ENCODE measurements at places on chromosomes 4 and X.

DNA sequence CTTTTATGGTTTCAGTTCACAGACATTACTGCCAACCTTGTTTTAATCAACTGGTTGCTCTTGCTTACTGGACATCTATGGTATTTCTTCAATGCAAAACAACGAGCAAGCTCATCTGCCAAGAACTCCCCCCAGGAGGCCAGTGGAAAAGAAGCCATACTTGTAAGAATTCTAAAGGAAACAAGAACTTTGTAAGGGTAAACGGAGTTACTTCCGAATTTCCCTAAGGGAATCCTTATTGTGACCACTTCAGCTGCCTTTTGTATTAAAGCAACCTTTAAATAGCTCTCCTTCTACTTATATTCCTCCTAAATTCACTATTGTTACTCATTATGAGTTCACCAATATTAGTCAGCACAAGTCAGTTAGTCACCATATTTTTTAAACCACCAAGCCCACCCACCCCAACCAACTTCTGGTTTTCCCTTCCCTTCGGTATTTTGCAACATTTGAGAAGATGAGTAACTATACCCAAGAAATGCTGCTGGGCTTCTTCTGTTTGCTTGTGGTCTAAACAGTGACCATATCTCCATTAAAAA, 602.8 kb upstream of the DIPK2B start:
- no peak for DNase-seq

DNA sequence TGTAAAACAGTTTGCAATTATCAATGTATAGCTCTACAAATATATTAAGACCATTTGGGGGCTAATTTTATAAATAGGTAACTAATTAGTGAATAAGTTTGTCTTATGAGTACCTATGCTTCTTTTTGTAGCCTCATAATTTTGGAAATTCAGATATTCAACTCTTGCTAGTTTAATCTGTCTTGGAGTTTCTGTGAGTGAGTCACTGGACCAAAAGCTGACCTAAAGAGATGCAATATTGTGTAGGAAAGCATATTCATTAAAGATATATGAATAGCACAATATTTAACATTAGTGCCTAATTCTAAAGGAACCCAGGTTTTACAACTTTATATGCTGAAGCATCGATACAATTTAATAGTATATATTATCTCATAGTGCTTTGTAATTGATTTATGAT, 161.3 kb upstream of the PCDH18 start:
- DNase-seq: no peak

- no peak for DNase-seq
These were observed 2.8 kb upstream of the PCDH7 start for GRCh38 chr4:30717208-30718020.

DNA sequence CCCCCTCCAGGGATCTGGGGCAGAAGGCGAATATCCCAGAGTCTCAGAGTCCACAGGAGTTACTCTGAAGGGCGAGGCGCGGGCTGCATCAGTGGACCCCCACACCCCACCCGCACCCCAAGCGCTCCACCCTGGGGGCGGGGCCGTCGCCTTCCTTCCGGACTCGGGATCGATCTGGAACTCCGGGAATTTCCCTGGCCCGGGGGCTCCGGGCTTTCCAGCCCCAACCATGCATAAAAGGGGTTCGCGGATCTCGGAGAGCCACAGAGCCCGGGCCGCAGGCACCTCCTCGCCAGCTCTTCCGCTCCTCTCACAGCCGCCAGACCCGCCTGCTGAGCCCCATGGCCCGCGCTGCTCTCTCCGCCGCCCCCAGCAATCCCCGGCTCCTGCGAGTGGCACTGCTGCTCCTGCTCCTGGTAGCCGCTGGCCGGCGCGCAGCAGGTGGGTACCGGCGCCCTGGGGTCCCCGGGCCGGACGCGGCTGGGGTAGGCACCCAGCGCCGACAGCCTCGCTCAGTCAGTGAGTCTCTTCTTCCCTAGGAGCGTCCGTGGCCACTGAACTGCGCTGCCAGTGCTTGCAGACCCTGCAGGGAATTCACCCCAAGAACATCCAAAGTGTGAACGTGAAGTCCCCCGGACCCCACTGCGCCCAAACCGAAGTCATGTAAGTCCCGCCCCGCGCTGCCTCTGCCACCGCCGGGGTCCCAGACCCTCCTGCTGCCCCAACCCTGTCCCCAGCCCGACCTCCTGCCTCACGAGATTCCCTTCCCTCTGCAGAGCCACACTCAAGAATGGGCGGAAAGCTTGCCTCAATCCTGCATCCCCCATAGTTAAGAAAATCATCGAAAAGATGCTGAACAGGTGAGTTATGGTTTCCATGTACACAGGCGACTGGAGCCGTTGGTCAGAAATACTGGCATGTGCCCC, at the start of gene CXCL1:
Gene CXCL1, plus strand, starts transcription at position 264 of the 926 bp plus-strand sequence. Its CDS starts 78 bp downstream, at position 342.
- DNase-seq: no peak

GRCh38 chrX:139932901-139933796, at the start of gene ATP11C:
Gene ATP11C (minus strand): TSS chrX:139933053. CDS start chrX:139932042, 1,011 bp downstream.
- DNase-seq: peak; percentile 55

- no peak for DNase-seq
These were observed 125.5 kb upstream of the JADE1 start for GRCh38 chr4:128684016-128684415.

- no peak for DNase-seq
These were observed 1.8 kb downstream of the CAMK2D start for GRCh38 chr4:113759696-113760093.

- DNase-seq: no peak
These were observed 8.3 kb downstream of the IL21 start for GRCh38 chr4:122612540-122612939.

DNA sequence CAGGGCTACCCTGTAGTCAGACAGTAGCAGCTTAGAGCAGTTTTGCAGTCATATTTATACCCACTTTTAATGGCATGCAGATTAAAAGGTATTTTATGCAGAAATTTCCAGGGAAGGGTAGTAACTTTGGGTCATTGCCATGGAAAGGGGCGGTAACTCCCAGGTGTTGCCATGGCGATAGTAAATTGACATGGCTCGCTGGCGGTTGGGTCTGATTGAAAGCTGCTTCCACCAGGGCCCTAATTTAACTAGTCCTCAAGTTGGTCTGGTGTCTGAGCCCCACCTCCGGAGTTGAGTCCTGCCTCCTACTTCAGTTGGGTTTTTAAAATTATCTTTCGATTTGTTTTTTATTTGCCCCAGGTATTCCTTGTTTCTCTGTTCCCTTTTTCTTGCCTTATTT, 70.1 kb downstream of the NAA11 start:
- DNase-seq: no peak

GRCh38 chr4:168717847-168718246, 221.0 kb downstream of the PALLD start:
- no peak for DNase-seq

GRCh38 chr4:93788712-93789111, 39.8 kb upstream of the ATOH1 start:
- DNase-seq: no peak

- no peak for DNase-seq
These were observed 5.0 kb upstream of the GPR174 start for GRCh38 chrX:79139446-79139845.

GRCh38 chr4:24547979-24548378, 36.4 kb downstream of the DHX15 start:
- no peak for DNase-seq

DNA sequence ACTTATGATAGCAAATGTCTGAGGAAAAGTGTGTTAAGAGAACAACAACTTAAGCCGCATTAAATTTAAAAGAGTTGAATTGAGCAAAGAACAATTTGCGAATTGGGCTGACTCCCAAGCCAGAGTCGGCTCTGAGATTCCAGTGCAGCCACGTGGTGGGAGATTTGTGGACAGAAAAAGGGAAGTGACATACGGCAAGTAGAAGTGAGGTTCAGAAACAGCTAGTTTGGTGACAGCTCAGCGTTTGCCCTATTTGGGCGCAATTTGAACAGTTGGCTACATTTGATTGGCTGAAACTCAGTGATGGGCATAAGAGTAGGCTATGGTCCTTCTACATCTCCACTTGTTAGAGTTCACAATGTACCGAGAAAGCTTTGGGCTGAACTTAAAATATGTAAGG, 124.0 kb downstream of the PRKX start:
- no peak for DNase-seq

DNA sequence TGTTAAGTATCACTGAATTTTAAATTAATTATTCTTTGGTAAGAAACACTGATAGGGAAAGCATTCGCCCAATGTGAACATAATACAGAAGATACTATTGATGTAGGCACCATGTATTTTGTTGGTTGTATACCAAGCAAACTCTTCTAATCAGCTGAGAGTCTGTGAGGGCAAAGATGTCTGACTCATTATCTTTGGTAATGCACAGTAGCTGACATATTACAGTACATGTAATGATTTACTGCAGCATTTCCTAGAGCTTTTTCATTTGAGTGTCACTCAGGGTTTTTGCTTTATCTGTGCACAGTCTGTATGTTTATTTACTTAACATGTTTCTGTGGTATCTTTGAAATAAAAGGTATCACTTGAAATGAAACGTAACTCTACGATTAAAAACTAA, 49.2 kb downstream of the CENPVL3 start:
- no peak for DNase-seq

DNA sequence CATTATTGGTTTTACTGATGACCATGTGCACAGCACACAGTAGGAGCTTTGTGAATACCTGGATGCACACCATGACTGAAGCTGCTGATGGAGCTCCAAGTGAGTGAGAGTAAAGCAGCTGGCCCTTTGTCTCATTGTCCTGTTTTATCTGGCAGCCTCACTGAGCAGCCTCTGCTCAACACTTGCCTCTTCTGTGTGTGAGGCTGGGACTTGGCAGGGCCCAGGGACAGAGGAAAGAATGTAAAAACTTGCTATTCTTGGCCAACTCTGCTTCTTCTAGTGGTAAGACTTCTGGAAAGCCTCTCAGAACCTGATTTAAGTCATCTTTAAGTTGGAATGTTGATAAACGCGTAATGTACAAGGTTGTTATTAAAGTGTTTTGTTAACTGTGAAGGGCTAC, 61.4 kb downstream of the BEX1 start:
- DNase-seq: no peak

- peak; percentile 7 for DNase-seq
These were observed 212.4 kb upstream of the TTC29 start for GRCh38 chr4:147157860-147158701.

GRCh38 chr4:15239866-15240265, 188.0 kb upstream of the C1QTNF7 start:
- DNase-seq: no peak

DNA sequence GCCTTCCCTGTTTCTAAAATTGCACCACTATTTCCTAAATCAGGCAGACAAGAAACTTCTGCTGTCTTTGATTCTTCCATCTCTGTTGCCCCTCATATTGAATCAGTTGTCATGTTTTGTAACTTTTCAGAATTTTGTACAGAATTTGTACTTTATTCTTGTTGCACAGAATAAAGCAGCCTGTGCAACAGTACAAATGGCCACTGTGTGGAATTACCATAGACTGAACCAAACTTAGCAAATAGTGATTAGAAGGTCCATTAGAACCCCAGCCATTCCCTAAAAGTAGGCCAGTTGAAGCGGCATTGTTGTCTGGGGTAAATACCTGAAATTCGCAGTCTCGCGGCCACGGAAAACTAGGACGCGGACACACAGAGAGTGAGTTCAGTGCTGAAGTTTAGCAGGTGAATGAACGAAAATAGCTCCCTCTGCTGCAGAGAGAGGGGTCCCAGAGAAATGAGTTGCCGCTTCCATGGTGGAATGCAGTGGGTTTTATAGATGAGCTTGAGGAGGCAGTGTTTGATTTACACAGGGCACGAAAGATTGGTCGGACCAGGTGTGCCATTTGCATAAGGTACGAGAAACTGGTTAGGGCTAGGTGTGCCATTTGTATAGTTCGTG, 71.8 kb downstream of the C4orf33 start:
- DNase-seq: no peak

GRCh38 chr4:85126991-85127591, 160.6 kb upstream of the WDFY3 start:
- DNase-seq: no peak

GRCh38 chrX:44693255-44693654, 150.6 kb upstream of the DUSP21 start:
- no peak for DNase-seq

- DNase-seq: no peak
These were observed 3.9 kb upstream of the GLRB start for GRCh38 chr4:157072002-157072401.
